ENCODE measurements at places on chromosomes 5 and 9.
A peak's percentile ranks its signal among the peaks of the same experiment; 100 is the strongest.

DNA sequence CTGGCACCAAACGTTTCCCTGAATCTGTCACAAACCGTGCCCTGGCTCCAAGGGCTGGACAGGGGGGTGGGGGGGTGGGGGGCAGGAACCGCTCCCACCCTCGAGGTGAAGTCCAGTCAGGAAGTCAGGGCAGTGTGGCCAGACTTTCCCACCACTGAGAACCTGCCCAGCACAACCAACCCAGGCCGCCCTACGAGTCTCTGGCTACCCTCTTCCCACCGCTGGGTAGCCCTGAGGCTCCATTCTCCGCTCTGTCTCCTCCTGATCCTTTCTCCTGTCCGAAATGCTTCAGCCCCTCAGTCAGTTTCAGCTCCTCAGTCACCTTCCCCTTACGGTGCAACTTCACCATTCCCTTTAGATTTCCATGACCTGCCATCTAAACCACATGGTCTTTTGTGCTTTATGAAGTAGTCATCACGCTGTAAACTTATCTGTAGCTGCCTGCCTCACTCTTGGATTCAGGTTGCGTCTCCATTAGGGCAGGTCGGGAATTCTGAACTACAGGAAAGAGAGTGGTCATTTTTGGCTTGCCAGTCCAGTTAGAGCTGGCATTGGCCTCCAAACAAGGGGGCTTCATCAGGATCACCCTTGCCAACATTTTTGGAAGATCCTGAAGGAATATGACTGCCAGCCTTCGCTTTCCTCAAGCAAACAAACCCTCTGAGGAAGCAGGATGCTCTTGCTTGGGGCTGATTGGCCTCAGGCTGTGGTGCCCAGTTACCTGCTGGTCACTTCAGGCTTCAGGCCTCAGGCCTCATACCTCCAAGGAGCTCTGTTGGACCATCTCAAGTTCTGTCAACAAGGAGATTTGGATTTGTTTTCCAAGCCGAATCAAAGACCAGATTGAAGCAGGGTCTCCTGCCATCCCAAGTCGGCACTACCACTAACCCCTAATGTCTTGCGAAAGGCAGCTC is 794 bp upstream of the DCAF12 start:
- DNase-seq: no peak

GRCh38 chr9:91481972-91482371 is 58.3 kb upstream of the NFIL3 start:
- DNase-seq: no peak

GRCh38 chr9:136342181-136343120 is 15.1 kb downstream of the GPSM1 start:
- DNase-seq: peak; percentile 92

DNA sequence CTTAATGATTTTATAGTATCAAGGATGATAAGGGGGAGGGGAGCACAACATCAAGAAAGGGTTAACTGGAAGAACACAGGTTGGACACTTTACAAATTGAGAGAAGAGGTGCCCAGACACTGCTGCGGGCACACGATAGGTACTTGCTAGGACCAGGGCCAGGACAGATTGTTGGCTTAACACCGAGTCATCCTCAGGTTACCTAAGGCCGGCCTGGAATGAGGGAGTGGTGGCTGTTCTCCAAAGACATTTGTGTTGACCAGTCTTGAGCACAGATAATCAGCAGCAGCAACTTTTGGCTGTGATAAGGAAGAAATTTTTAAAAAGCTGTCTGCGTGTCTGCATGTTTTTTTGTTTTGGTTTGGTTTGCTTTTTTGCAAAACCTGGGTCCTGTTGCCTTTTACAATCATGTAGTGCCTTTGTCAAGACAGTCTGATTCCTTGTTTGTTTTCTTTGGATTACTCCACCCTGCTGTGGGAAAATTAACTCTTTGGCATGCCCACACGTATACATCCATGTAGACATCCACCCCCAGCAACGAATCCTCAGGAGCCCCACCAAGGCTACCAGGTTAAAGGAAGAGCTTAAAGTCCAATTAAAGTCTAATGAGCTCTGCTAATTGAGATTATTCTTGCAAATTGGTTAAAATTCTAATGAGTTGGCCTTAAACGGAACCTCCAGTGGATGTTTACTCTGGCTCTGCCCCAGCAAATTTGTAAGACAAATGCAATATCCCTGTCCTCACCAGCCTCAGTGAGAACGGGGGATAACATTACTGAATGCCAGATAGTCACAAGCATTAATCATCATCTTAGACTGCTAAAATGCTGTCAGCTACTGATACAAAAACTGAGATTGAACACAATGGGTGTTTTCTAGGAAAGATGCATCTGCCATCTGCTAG is 382.3 kb downstream of the ACTL7B start:
- DNase-seq: no peak

GRCh38 chr9:115333277-115334070 is 215.5 kb upstream of the TNC start:
- DNase-seq: no peak

GRCh38 chr5:177494346-177495195 is 2.8 kb downstream of the PDLIM7 start:
- DNase-seq: peak; percentile 93

- peak; percentile 78 for DNase-seq
These were observed 56.2 kb downstream of the TMOD1 start for GRCh38 chr9:97557606-97558095.

DNA sequence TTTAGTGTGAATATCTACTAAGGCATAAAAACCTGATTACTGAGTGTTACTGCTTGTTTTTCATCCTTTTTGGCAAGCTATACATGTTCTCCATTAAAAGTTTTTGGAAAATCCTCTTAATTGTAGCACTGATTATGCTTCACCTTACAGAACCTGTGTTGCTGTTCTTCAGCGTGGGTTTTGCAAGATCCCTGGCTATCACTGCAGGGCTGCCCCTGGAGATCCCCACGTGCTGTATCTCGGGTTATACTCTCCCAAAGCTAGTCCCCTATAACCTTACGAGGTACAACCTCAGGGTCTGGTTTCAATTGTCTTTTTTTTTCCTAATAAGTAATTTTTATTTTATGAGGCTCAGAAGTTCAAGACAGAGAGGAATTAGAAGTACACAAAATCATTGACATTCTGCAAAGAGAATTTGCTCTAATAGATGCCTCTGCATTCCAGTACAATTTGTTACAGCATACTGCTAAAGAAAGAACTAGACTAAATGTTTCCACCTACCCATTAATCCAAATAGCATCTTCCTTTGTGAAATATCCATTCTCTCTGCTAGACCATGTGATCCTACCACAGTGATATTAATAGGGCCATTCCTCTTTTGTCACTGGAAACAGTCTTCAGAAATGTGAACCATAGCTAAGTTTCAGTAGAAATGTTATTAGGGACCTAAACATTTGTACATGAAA is 25.8 kb upstream of the CAMK4 start:
- DNase-seq: no peak

DNA sequence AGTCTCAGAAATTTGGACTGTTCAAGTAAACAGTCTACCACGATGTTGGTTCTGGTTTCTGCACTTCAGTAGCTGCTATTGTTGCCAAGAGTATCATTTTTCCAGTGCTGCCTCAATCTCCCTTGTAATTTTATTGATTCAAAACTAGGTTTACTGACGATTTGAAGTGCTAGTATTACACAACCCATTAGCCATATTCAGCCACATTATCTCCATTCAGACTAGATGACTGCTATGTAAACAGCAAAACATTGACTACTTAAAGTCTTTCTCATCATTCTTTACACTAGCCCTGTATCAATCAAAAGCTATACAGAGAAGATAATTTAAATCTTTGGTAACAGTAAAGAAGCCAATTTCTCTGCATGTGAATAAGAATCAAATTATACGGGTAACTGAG is 102.0 kb upstream of the TSLP start:
- DNase-seq: no peak

- DNase-seq: peak; percentile 42
These were observed 695.1 kb downstream of the TAF11L14 start for GRCh38 chr5:18329328-18329727.

- no peak for DNase-seq
These were observed 58.7 kb upstream of the SAP30L start for GRCh38 chr5:154386952-154387629.

- peak; percentile 25 for DNase-seq
These were observed 106.3 kb downstream of the NDUFAF2 start for GRCh38 chr5:61051267-61051666.
